Progenitor cell of endocrine pancreas (in vitro differentiated cells): ENCODE measurements at places on chromosomes 3 and 15. TPM values are rescaled to one million over a fixed set of nuclear protein-coding genes. Genes with fewer than 3 reads are reported as not detected.
A peak's percentile ranks its signal among the peaks of the same experiment; 100 is the strongest.

IL17RB gene
- total RNA-seq: 10.9 and 11.1 TPM in 2 replicates

LOXL1 gene
- 17.1 and 17.4 TPM in 2 replicates for total RNA-seq

TM6SF1 gene
- 0.27 TPM in 1 of 2 replicates, not detected in the other for total RNA-seq

TMEM41A gene
- 17.8 and 18.0 TPM in 2 replicates for total RNA-seq

DNA sequence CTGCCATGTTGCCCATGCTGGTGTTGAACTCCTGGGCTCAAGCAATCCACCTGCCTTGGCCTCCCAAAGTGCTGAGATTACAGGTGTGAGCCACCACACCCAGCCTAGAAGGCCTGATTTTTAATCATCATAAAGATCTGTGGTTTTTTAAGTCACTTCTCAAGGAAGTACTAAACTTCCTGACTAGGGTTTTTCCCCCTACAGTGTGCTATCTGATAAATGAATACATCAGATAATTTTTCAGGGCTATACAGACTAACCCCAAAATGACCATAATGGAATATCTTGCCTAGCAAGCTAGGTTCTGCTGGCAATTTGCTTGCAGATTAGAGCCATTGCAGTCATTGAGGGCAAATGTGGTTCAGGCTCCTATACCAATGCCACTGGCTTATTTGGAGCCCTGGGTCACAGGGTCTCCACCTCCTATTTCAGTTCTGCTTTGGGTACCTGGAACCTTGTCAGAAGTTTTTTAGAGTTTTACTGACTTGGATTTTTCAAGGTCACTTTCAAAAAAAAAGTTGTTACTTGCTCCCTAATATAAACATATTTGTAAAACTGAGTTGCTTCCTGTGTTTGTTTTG is 80.8 kb downstream of the SLC49A4 start:
- DNase-seq: no peak

DNA sequence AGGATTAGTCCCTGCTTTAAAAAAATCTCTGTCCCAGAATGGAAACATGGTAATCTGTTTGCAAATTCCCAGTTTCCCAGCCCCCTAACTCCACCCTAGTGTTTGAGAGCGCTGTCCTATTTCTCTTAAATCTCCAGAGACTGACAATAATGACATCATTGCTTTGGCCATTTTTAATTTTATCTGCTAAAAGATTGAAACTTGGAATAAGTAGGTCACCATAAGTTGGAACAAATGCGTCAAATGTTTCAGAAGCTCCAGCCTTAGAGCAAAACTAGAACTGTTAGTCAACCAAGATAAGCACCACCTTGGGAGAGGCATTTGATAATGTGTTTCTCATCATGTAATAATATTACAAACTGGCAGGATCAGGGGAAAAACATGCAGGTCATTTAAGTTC is 25.7 kb upstream of the MB21D2 start:
- DNase-seq: no peak

- DNase-seq: peak; percentile 71
Measured at GRCh38 chr3:9946112-9947024, 5.8 kb downstream of the PRRT3 start.

DNA sequence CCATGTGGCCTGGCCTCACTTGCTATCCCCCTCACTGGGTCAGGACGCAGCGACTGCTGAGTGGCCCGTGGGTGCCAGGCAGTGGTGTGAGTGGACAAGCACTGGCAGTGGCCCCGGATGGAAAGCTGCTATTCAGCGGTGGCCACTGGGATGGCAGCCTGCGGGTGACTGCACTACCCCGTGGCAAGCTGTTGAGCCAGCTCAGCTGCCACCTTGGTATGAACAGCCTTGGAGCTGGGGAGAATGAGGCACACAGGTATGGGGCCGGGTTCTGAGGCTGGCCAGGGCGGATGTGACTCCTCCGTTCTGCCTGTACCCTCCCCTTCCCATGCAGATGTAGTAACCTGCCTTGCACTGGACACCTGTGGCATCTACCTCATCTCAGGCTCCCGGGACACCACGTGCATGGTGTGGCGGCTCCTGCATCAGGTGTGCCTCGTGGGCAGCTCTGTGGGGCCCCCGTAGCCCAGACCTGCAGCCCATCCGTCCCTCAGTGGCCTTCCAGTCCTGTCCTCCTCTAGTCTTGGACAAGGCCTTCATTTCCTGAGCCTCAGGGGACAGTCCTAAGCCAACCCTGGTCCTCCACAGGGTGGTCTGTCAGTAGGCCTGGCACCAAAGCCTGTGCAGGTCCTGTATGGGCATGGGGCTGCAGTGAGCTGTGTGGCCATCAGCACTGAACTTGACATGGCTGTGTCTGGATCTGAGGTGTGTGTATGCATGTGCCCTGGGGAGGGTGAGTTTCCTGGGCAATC is 28.2 kb downstream of the NBEAL2 start:
- no peak for DNase-seq

DNA sequence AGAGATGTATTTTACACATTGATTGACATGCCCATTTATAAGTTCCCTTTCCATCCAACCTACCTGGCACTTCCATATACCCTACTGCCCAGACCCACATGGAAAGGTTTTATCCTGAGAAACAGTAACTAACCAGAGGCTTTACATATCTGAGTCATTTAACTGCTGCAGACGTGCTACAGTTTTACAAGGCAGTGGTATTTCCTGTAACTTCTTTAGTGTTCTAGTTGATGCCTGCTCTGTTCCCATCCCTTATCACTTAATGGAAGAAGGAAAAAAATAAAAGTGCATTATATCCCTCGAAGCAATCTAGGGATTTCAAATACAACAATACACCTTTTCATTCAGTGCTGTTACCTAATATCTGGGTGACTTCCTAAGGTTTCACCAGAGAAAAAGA is 107.1 kb downstream of the TMCO5A start:
- no peak for DNase-seq

GRCh38 chr3:113329757-113330156 is 111.5 kb downstream of the CFAP44 start:
- DNase-seq: no peak

GRCh38 chr15:41258750-41259471 is 27.8 kb downstream of the CHP1 start:
- DNase-seq: no peak

GRCh38 chr3:144431134-144431533 is 459.5 kb downstream of the DIPK2A start:
- DNase-seq: no peak

GRCh38 chr3:32951410-32951811 is at the start of gene CCR4:
Gene CCR4 (plus strand): TSS chr3:32951644. CDS start chr3:32953423, 1,779 bp downstream.
- DNase-seq: no peak

DNA sequence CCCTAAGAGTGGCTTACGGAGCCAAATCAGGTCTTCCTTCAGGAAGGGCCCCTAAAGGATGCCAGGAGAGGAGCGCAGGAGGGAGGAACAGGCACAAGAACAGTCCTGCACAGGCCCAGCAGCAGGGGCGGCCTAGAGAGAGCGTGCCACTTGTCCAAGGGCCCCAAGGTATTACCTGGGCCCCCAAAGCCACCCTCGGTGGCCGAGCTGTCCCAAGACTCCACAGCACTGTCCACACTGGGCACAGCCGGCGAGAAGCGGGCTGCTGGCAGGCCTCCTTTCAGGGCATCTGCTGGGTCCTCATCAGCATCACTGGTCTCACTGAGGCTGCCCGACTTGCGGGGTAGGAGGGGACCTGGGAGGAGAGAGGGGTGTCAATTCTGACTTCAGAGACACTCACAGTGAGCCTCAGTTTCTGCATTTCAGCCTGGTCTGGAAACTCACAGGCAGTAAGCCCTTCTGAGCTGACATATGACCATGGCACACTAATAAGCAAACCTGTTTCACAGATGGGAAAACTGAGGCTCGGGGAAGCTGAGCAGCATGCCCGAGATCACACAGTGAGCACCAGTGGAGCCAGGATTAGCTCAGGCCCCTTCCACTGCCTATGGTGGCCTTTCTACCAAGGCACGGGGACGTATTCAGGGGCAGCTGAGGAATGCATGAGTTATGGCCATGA is 33.4 kb downstream of the GRIP2 start:
- DNase-seq: no peak

DNA sequence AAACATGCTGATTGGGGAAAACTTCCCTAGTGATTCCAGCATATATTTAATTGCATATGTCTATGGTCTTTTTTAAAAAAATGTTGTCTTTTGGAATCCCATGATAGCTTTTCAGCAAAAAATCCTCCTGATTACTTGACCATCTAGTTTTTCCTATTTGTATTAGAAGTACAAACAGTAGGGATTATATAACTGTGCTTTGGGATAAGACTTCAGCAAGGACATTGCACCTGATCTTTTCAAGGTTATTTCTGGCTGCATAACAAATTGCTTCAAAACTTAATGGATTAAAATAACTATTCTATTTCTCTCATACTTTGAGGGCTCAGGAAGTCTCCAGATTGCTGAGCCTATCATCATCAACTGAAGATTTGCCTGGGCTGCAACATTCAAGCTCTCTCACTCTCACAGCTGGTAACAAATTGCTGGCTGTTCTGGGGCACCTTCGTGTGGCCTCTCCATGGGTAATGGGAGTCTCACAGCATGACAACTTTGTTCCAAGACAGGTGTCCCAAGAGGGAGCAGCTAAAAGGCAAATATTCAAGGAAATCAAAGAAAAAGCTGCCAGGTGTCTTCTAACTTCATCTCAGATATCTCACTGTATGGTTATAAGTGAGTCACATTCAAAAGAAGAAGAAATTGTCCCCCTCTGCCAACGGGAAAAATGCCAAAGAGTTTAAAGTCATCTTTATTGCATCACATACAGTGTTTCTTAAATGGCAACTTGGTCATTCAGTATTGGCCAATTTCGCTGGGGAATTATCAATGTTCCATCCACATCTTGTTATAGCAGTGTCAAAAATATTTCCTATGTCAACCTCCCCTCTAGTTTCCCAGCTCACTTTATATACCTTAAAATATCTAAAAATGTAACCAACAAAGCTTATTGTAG is 644.5 kb upstream of the GRM7 start:
- DNase-seq: no peak

DNA sequence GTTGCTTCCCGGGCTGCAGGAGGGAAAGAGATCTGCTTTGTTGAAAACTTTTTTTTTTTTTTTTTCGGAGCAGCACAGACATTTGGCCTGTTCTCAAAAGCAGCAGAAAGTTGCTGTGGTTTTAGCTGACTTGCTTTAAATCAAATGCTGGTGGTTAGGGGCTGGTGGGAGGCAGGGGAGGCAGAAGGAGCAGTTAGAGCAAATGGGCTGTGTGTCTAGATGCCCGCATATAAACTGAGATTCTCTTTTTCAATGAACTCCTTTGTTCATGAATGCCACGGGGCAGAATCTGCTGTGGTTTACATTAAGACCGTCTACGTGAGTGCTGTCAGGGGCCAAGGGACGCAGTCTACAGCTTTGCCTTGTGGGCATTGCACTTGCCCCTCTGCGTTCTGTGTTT is 95.9 kb downstream of the FLNB start:
- no peak for DNase-seq

DNA sequence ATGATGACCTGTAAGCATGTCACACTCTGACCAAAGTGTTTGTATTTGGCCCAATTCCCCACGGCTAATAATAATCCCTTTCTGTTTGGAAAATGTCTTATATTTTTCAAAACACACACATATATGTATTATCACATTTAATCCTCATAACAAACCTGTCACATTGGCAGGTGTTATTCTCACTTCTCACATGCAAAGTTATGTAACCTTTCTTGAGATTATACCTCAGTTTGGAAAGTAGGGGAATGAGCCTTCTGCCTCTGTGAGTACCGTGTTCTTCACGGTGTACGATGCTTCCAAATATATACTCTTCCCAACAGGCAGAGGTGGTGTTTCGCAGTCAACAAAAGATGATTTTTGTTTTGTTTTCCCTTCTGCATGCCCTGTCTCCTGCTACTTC is 205.6 kb downstream of the TP63 start:
- DNase-seq: no peak

- DNase-seq: no peak
Measured at GRCh38 chr3:11913316-11913715, 66.6 kb upstream of the TAMM41 start.

GRCh38 chr3:175608911-175609310 is 749.8 kb downstream of the NAALADL2 start:
- no peak for DNase-seq

DNA sequence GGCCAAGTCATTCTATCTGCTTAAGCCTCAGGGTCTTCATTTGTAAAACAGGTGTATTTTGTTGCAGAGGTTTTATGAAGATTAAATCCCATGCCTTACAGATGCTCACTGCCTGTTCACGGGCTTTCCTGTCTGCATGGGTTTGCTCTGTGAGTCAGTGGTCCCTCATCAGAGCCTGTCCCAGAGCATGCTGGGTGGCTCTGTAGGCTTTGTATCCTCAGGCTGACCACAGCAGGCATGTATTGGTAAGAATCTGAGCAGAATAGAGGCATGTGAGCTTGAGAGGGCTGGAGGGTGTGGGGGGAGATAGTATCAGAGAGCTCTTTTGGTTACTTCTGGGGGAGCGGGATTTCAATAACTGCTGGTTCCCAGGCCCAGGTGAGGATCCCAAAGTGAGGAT is 45.4 kb upstream of the PLXNA1 start:
- DNase-seq: no peak

DNA sequence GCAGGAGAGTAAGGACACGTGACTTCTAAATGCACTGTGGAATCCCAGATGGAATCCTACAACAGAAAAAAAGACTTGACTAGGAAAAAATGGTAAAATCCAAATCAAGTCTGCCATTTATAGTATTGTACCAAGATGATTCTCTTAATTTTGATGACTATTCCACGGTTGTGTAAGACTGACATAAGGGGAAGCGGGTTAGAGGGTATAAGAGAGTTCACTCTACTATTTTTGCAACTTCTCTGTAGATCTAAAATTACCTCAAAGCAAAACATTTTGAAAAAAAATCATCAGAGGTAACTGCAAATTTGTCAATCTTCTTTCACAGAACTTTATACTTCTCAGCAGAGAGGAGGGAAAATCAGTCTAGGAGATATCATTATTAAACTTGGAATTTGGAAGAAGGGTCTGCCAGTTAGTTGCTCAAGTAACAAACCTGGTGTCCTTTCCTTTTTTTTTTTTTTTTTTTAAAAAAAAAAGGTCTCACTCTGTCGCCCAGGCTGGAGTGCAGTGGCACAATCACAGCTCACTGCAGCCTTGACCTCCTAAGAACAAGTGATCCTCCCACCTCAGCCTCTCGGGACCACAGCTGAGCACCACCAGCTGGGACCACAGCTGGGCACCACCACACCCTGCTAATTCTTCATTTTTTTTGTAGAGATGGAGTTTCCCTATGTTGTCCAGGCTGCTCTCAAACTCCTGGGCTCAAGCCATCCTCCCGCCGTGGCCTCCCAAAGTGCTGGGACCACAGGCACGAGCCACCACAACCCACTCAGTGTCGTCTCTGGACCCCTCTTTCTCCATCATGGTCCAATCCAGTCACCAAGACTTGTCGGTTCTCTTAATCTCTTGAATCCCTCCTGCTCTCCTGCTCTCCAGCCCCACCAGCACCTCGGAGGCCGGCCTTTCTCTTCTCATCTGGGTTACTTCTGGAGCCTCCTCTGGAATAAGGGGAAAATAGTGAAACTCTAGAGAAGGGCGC is 14.9 kb upstream of the HES1 start:
- DNase-seq: no peak

DNA sequence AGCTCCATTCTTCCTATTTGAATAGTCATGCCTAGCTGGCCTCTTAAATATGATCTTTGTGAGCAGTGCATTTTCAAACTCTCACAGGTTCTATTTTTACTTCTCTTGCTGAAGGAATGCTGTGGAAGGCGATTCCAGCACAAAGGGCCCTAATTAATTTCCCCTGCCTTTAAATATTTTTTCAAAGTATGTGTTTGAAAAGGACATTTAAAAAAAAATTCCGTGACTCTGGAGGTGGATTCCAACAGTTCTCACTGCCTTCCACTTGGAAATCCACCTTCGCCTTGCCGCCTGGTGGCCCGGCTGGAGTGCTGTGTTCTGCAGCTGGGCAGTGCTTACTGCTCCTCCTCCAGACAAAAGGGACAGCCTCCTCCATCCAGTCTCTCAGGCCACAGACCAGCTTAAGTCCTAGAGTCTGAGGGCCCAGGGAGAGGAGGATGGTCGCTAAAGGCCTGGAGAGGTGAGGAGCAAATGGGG is 61.5 kb upstream of the CORO2B start:
- DNase-seq: no peak
